ENCODE measurements at places on chromosomes 12 and 14.

DNA sequence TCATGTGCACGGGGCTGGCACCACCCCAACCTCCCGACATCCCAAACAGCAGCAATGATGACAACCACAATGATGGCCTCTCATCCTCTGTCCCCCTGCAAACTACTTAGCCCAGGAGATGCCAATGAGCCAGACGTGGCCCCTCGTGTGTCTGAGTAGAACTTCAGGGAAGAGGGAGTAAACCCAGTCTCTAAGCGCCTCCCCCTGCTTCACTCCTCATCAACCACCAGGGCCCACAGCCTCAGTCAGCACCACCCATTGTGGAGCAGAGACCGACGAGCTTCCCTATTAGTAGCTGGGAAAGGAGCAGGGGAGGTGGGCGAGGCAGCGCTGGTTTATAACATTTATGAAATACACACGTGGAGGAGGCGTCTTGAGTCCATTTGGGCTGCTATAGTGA, 182.7 kb upstream of the SFSWAP start:
- DNase-seq: no peak
- no peak overlapping the region for H3K4me3 ChIP-seq
- no peaks in the 10 kb centered on the region for H3K27me3 ChIP-seq
- no peak overlapping the region for H3K27ac ChIP-seq
- no peaks in the 10 kb centered on the region for H3K36me3 ChIP-seq

- DNase-seq: no peak
- H3K27ac ChIP-seq: no peak overlapping the region
- peaks cover 2% of the 10 kb centered on the region for H3K27me3 ChIP-seq
- H3K36me3 ChIP-seq: no peaks in the 10 kb centered on the region
- H3K4me1 ChIP-seq: peaks cover 7% of the 10 kb centered on the region
Measured at GRCh38 chr14:93103392-93104080, 12.2 kb downstream of the ITPK1 start.

GRCh38 chr12:130137040-130138018, 24.9 kb upstream of the FZD10 start:
- H3K4me1 ChIP-seq: no peaks in the 10 kb centered on the region
- H3K27me3 ChIP-seq: peaks cover 22% of the 10 kb centered on the region
- H3K36me3 ChIP-seq: peaks cover 24% of the 10 kb centered on the region
- H3K27ac ChIP-seq: no peak overlapping the region

GRCh38 chr12:126369487-126370463, 1304.5 kb downstream of the AACS start:
- H3K27me3 ChIP-seq: peaks cover 4% of the 10 kb centered on the region
- H3K4me1 ChIP-seq: no peaks in the 10 kb centered on the region
- no peak overlapping the region for H3K4me3 ChIP-seq
- no peak overlapping the region for H3K27ac ChIP-seq
- no peaks in the 10 kb centered on the region for H3K36me3 ChIP-seq

DNA sequence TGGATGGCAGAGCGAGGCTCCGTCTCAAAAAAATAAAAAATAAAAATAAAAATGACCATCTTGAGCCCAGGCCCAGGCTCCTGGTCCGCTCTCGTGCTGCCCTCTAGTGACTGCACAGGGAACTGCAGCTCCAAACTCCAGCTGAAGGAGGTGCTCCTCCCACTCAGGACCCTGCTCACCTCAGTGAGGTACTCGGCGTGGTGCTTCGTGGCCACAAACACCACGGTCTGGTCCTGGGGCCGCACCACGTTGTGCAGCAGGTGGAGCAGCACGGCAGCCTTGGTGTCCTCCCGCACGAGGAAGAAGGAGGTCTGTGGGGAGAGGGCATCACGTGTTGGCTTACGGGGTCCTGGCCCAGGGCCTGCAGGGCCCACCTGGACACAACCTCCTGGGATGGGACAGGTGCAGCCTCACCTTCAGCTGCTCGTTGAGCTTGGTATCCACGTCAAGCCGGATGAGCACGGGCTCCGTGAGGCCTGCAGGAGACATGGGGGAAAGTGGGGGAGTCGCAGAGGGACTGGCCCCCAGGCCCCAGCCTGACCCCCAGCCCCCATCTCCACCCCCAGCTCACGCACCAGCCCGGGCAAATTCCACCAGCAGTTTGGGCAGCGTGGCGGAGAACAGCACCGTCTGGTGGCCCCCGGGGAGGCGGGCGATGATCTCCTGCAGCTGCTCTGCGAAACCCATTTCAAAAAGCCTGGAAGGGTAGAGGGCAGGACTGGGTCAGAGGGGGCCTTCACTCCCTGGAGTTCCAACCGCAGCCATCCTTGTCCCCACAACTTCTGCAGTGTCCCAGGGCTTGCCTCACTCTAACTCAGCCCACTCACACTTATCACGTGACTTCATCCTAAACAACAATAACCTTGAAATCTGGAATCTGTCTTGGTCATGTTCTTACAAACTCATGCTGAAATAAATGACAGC, 10.6 kb downstream of the DDX54 start:
- peaks cover 47% of the 10 kb centered on the region for H3K36me3 ChIP-seq
- peak; percentile 87 for DNase-seq
- H3K27me3 ChIP-seq: peaks cover 3% of the 10 kb centered on the region
- H3K4me1 ChIP-seq: no peaks in the 10 kb centered on the region

- H3K27me3 ChIP-seq: peaks cover 1% of the 10 kb centered on the region
- no peak overlapping the region for H3K27ac ChIP-seq
- DNase-seq: no peak
- H3K36me3 ChIP-seq: no peaks in the 10 kb centered on the region
- no peaks in the 10 kb centered on the region for H3K4me1 ChIP-seq
Measured at GRCh38 chr14:83483063-83483462, 1949.4 kb upstream of the SEL1L start.

DNA sequence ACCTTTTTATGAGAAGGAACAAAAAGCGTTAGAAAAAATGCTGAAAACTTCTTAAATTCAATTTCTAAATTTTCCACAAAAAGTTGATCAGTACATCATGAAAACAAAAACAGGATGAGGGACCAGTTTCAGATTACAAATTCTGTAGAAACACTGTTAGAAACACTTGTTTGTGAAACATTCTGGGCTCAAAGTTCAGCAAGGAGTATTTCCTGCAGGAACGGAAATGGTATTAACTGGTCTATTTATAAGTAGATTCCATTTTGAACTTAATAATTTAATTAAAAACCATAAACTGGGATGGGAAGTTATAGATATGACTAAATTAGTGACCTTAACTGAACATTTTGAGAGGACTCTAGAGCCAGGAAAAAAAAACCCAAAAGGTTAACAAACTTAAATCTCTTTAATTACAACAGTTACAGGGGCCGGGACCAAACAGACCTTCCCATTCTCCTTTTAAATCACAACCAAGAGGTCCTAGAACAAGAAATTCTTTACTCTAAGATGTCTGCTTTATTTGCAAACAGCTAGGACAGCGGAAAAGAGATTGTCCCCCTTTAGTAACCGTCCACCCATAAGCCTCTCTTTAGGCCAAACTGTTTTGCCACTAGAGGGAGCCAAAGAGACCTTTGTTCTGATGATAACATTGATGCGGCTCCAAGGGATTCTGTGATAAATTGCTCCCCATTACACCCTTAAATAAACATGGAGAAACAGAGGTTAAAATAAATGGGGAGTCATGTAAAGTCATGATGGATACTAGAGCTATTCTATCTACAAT, 69.0 kb upstream of the RERGL start:
- no peaks in the 10 kb centered on the region for H3K27me3 ChIP-seq
- no peak overlapping the region for H3K4me3 ChIP-seq
- peak; percentile 52 for DNase-seq

- H3K4me1 ChIP-seq: peaks cover 15% of the 10 kb centered on the region
- H3K4me3 ChIP-seq: no peak overlapping the region
- H3K27me3 ChIP-seq: peaks cover 5% of the 10 kb centered on the region
- H3K27ac ChIP-seq: no peak overlapping the region
- no peak for DNase-seq
- H3K36me3 ChIP-seq: no peaks in the 10 kb centered on the region
Measured at GRCh38 chr12:94969424-94969823, 34.1 kb downstream of the NDUFA12 start.

DNA sequence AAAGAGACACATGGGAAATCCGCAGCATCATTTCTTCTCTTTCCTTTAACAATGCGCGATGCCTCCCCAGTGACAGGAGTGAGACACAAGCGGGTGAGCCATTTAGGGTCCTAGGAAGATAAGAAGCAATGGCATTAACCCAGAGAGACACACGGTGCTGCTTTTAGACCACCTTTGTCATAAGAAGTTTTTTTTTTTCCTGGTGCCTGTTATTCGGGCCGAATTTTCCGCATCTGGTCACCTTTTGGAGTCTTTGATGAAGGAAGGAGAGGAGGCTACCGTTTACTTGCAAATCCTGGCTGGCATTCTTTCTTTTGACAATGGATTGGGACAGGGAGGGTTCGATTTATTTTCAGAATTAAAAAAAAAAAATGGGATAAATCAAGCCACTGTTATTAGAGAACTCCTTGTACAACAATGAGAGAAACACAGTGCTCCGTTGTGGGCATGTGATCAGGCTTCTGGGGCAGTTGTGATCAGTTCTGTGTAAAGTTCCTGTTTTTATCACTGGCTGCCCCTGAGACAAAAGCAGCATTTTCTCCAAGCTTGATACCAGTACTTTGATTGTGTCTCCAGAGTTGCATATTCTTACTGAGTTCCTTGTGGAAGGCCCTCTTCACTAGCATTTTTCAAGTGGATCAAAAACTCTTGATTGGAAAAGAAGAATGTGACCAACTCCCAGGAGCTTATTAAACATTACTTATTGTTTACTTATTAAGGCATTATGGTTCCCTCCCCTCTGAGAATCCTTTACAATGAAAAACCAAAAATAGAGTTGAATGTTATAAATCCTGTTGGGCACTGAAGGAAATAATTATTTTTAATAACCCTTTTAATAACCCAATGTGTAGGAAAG, 1.1 kb downstream of the DIP2B start:
- H3K27ac ChIP-seq: peak overlapping the region; percentile 93
- peak overlapping the region; percentile 99 for H3K4me3 ChIP-seq
- H3K4me1 ChIP-seq: peaks cover 42% of the 10 kb centered on the region
- peaks cover 4% of the 10 kb centered on the region for H3K36me3 ChIP-seq
- no peak for DNase-seq

DNA sequence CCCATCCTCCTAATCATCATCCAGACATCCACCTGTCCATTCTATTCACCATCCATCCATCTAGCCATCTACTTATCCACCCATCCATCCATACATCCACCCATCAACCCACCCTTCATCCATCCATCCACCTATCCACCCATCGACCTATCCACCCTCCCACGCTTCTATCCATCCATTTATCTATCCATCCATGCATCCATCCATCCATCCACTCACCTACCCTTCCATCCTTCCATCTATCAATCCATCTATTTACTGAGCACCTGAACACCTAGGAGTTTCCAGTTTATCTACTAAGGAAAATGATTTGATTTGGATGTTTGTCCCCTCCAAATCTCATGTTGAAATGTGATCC, 7.5 kb downstream of the RIN3 start:
- H3K4me3 ChIP-seq: no peak overlapping the region
- H3K36me3 ChIP-seq: peaks cover 11% of the 10 kb centered on the region
- DNase-seq: no peak
- H3K27me3 ChIP-seq: peaks cover 5% of the 10 kb centered on the region
- H3K27ac ChIP-seq: no peak overlapping the region
- H3K4me1 ChIP-seq: peaks cover 4% of the 10 kb centered on the region

DNA sequence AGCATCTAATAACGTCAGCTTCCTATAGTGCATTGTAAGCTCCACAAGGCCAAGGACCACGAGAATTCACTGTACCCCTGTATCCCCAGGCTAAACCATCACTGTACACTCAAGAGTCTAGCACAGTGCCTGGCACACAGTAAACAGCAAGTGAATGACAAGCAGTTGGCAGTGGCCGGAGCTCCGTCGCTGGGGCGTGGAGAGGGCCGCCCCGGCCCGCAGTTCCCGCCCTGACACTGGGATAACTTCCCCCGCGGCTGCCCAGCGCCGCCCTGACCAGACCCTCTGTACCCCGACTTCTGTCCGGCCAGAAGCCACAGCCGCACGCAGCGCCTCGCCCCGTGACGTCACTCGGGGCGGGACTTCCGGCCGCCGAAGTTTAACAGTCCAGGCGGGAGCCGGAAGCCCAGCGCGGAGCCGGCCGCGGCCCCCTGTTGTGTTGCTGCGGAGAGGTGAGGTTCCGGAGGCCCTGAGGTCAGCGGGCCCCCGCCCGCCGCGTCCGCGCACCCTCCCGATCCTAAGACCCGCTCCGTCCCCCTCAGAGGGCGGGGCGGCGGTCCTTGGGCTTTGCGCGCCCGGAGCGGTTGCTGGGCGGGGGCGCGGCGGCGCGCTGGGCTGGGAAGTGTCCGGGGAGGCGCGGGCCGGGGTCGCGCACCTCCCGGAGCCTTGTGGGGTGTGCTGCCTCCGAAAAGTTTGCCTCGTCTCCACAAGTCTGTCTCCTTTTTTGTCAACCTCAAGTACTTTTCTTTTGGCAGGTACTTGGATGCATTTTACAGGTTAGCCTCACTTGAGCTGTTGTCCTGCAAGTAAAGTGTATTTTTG, at the start of gene NEDD1:
NEDD1 (plus strand) TSS at position 409 of the 822 bp plus-strand sequence. CDS start 2,503 bp downstream, outside the sequence.
- peak within 1 kb of the TSS; percentile 90 for H3K27ac ChIP-seq
- peak within 1 kb of the TSS; percentile 97 for H3K4me3 ChIP-seq
- peaks cover 6% of the 10 kb centered on the region for H3K27me3 ChIP-seq
- H3K4me1 ChIP-seq: peaks cover 26% of the 10 kb centered on the region
- peak; percentile 81 for DNase-seq
- no peaks in the 10 kb centered on the region for H3K36me3 ChIP-seq

- H3K36me3 ChIP-seq: no peaks in the 10 kb centered on the region
- H3K27me3 ChIP-seq: no peaks in the 10 kb centered on the region
- no peak overlapping the region for H3K27ac ChIP-seq
- no peaks in the 10 kb centered on the region for H3K4me1 ChIP-seq
- no peak overlapping the region for H3K4me3 ChIP-seq
Measured at GRCh38 chr14:38505221-38505972, 249.5 kb upstream of the CLEC14A start.

- H3K27ac ChIP-seq: peak overlapping the region; percentile 91
- DNase-seq: peak; percentile 14
- H3K36me3 ChIP-seq: no peaks in the 10 kb centered on the region
- H3K27me3 ChIP-seq: peaks cover 9% of the 10 kb centered on the region
Measured at GRCh38 chr12:89235189-89235993, 116.9 kb downstream of the DUSP6 start.

DNA sequence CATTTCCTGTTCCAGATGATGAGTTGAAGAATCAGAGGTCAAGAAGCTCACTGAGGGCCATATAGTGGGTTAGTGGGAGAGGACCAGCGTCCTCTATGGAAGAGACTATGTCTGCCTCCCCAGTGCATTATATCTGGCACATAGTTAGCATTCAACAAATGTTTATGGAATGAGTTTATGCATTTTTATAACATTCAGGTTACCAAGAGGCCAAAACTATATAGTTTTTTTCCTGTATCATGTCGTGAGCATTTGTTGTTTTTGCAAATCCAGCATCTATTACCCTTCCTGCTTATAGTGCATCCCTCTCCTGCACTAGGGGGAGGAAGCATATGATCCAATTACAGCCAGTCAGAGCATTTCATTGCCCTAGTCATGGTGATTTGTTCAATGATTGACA, 60.6 kb downstream of the SUDS3 start:
- H3K36me3 ChIP-seq: no peaks in the 10 kb centered on the region
- DNase-seq: no peak
- peaks cover 4% of the 10 kb centered on the region for H3K4me1 ChIP-seq
- H3K27me3 ChIP-seq: no peaks in the 10 kb centered on the region
- H3K27ac ChIP-seq: no peak overlapping the region
- no peak overlapping the region for H3K4me3 ChIP-seq
